Calu3 (cell line): ENCODE measurements at places on chromosomes 16 and 17. TPM values are rescaled to one million over a fixed set of nuclear protein-coding genes. Genes with fewer than 3 reads are reported as not detected.

Gene SLC39A11
- total RNA-seq, result 60.3 and 70.1 TPM in 2 replicates

Gene SLC22A31
- 0.52 and 2.0 TPM in 2 replicates for total RNA-seq

Gene OR1G1
- total RNA-seq, result not detected in 2 replicates

GRCh38 chr17:60167065-60167741 lies 17.4 kb downstream of the CA4 start:
- no peaks in the 10 kb centered on the region for H3K27me3 ChIP-seq
- no peak for DNase-seq
- H3K27ac ChIP-seq, result no peak overlapping the region

- no peak overlapping the region for H3K27ac ChIP-seq
- no peak for DNase-seq
- H3K36me3 ChIP-seq, result peaks cover 12% of the 10 kb centered on the region
- H3K4me1 ChIP-seq, result no peaks in the 10 kb centered on the region
- no peaks in the 10 kb centered on the region for H3K27me3 ChIP-seq
Observed at GRCh38 chr17:57289613-57290012, 33.3 kb downstream of the MSI2 start.

Gene CACNG3
- total RNA-seq, result not detected in 2 replicates

- no peak overlapping the region for H3K27ac ChIP-seq
- peaks cover 81% of the 10 kb centered on the region for H3K27me3 ChIP-seq
- H3K4me1 ChIP-seq, result no peaks in the 10 kb centered on the region
- H3K36me3 ChIP-seq, result no peaks in the 10 kb centered on the region
Observed at GRCh38 chr17:81161972-81162371, 3.3 kb upstream of the PVALEF start.

- DNase-seq, result no peak
- H3K27me3 ChIP-seq, result peaks cover 49% of the 10 kb centered on the region
- no peak overlapping the region for H3K27ac ChIP-seq
- no peaks in the 10 kb centered on the region for H3K36me3 ChIP-seq
- H3K4me3 ChIP-seq, result no peak overlapping the region
Observed at GRCh38 chr16:67000384-67001351, 12.3 kb downstream of the CES4A start.

Gene ZP2
- total RNA-seq, result not detected in 2 replicates

Gene MPP3
- 19.9 and 21.9 TPM in 2 replicates for total RNA-seq

GRCh38 chr16:70257391-70257790 lies 5.7 kb upstream of the EXOSC6 start:
- H3K27me3 ChIP-seq, result no peaks in the 10 kb centered on the region
- no peak overlapping the region for H3K27ac ChIP-seq
- DNase-seq, result no peak
- peaks cover 98% of the 10 kb centered on the region for H3K36me3 ChIP-seq
- no peaks in the 10 kb centered on the region for H3K4me1 ChIP-seq

Gene KRT33A
- total RNA-seq, result not detected in 2 replicates

GRCh38 chr16:79287424-79287917 lies 313.1 kb downstream of the MAF start:
- H3K27me3 ChIP-seq, result peaks cover 43% of the 10 kb centered on the region
- no peak for DNase-seq
- no peaks in the 10 kb centered on the region for H3K36me3 ChIP-seq

DNA sequence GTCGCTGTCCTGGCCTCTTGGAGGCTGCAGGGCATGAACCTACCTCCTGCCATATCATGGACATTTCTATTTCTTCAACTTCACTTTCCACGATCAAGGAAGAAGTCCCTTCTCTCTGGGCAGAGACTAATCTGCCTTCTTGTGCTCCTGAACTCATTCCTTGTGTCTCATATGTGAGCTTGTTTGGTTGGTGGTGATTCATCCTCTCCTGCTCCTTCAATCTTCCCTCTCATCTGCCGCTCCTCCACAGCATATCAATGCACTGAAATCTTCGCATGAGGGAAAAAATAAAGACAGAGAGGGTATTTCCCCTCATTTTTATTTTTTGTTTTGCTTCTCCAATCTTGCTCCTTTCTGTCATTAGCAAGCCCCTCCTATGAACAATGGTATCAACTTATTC lies 571.7 kb upstream of the GOT2 start:
- no peak for DNase-seq
- H3K4me1 ChIP-seq, result no peaks in the 10 kb centered on the region
- H3K27ac ChIP-seq, result no peak overlapping the region
- no peak overlapping the region for H3K4me3 ChIP-seq
- H3K36me3 ChIP-seq, result no peaks in the 10 kb centered on the region
- H3K27me3 ChIP-seq, result no peaks in the 10 kb centered on the region

GRCh38 chr16:75079346-75079926 lies 37.1 kb downstream of the LDHD start:
- DNase-seq, result no peak
- H3K27me3 ChIP-seq, result no peaks in the 10 kb centered on the region
- no peak overlapping the region for H3K4me3 ChIP-seq
- H3K36me3 ChIP-seq, result no peaks in the 10 kb centered on the region
- peaks cover 20% of the 10 kb centered on the region for H3K4me1 ChIP-seq

GRCh38 chr16:26464576-26465266 lies 602.0 kb upstream of the C16orf82 start:
- no peak overlapping the region for H3K4me3 ChIP-seq
- no peaks in the 10 kb centered on the region for H3K4me1 ChIP-seq
- H3K27me3 ChIP-seq, result no peaks in the 10 kb centered on the region
- no peaks in the 10 kb centered on the region for H3K36me3 ChIP-seq
- DNase-seq, result no peak

Gene PRCD
- total RNA-seq, result not detected in 2 replicates

DNA sequence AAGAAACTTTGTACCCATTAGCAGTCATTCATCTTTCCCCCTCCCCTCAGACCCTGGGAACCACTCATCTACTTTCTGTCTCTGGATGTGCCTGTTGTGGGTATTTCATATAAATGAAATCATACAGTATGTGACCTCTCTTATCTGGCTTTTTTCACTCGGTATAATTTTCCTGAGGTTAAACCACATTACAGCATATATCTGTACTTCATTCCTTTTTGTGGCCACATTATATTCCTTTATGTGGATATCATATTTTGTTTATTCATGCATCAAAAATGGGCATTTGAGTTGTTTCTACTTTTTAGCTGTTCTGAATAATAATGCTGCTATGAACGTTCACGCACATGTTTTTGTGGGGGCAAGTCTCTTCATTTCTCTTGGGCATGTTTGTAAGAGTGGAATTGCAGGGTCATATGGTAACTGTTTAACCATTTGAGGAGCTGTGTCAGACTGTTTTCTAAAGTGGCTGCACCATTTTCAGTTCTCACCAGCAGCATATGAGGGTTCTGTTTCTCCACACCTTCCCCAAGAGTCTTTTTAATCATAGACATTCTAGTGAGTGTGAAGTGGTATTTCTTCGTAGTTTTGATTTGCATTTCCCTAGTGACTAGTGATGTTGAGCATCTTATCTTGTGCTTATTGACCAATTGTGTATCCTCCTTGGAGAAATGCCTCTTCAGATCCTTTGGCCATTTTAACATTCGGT lies 3.8 kb downstream of the SNX29 start:
- no peak overlapping the region for H3K27ac ChIP-seq
- H3K4me3 ChIP-seq, result no peak overlapping the region
- no peak for DNase-seq
- no peaks in the 10 kb centered on the region for H3K27me3 ChIP-seq
- peaks cover 27% of the 10 kb centered on the region for H3K4me1 ChIP-seq

- DNase-seq, result no peak
- H3K27ac ChIP-seq, result no peak overlapping the region
- H3K4me3 ChIP-seq, result no peak overlapping the region
- H3K4me1 ChIP-seq, result no peaks in the 10 kb centered on the region
- peaks cover 95% of the 10 kb centered on the region for H3K27me3 ChIP-seq
Observed at GRCh38 chr17:34378664-34379101, 15.7 kb upstream of the CCL1 start.

Gene NXN
- 1.8 and 2.3 TPM in 2 replicates for total RNA-seq
